Stimulated activated CD4-positive, alpha-beta T cell treated with anti-CD3 and anti-CD28 coated beads, TNF-alpha, amount 100 ng/mL, for 1 hour (primary cell): ENCODE measurements at places on chromosomes 11 and 22.

GRCh38 chr11:88348870-88349269 lies 11.3 kb upstream of the CTSC start:
- DNase-seq, result no peak

DNA sequence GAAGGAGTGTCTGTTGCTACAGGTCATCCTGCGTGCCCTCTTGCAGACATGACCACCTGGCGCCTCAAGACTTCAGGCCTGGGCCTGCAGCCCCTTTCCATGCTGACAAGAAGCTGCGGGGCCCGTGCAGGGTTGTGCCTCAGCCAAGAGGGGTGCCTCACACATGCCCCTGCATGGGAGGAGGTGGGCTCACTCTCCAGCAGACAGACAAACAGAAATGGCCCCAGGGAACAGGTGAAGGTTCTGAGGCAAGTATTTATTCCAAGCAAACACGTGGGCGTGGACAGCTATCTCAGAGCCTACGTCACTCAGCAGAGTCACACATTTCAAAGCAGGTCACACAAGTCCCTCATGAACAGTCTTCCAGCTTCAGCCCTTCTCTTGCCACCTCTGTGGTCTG lies 5.9 kb upstream of the SYCE3 start:
- DNase-seq, result no peak

DNA sequence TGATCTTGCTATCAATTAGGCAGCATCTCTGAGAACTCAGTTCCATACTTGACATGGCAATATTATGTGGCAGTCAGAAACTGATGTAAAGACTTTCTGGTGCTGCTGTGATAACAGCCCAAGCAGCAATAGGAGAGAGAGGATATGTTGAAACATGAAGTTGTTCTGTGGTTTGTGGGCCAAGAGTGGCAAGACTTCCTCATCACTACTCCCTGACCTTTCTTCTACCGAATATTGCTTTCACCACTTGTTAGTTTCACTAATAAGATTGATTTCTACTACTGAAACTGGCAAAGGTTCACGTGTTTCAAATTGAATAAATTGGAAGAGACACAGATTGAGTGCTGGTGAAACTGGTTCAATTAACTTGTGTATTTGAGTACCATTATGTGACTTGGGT lies 852.6 kb upstream of the RAG2 start:
- DNase-seq, result no peak

DNA sequence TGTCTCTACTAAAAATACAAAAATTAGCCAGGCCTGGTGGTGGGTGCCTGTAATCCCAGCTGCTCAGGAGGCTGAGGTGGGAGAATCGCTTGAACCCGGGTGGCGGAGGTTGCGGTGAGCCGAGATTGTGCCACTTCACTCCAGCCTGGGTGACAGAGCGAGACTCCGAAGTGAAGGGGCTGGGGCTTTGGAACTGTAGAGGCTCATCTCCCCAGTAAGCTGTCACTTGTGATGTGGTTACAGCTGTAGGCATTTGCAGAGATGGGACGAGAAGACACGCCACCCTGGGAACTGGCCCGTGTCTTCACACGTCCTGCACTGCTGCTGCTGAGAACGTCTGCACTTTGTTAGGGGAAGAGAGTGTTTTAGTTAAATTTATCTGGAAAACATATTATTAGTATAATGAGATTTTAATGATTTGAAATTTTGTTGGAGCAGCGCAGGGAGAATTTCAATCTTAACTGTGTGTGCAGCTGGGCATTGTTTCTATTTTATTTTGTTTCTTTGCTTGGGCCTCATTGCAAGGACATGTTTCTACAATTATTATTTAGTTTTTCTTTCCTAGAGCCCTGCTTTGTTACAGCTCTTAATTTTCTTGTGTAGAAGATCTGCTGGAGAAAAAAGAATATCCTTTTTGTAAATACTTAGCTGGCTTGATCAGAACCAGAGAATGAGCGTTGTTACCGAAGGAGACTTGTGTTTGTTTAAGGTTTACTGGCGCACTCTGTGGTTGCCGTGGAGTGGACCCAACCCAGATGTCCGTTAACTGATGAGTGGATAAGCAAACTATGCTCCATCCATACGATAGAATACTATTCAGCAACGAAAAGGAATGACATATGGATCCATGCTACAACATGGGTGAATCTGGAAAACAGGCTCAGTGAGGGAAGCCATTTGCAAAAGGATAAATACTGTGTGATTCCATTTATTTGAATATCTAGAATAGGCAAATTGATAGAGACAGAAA lies 18.4 kb downstream of the PARVB start:
- no peak for DNase-seq

- no peak for DNase-seq
Measured at GRCh38 chr22:24390576-24390975, 36.8 kb upstream of the ADORA2A start.

DNA sequence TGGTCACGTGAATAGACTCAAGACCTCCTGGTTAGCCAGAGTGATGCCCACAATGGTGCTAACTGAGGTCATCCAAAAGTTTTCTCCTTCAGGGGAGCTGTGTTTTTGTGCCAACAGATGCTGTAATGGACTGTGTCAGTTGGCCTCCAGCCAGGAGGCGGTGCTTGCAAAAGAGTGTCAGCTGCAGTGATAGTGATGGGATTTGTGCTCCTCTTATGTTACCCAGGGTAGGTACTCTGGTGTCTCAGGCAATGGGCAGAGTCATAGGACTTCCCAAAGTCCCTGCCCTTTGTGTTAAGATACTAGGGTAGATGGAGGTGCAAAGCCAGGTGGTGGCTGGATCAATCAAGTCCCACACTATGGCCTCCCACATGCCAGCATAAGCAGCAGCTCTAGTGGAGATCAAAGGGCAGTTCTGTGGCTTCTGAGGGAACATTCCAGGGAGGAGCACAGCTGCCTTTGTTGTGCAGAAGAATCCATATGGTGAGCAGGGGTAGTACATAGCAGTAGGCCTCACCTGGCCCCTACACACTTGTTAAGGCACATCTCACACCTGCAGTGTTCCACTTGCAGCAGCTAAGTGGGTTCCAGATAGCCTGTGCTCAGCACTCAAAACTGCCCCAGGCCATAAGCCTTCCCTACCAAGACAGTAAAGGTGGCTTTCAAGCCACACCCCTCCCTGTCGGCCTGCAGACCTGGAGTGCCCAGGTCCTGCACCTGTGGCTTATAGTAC lies 9.4 kb upstream of the FANCF start:
- no peak for DNase-seq

DNA sequence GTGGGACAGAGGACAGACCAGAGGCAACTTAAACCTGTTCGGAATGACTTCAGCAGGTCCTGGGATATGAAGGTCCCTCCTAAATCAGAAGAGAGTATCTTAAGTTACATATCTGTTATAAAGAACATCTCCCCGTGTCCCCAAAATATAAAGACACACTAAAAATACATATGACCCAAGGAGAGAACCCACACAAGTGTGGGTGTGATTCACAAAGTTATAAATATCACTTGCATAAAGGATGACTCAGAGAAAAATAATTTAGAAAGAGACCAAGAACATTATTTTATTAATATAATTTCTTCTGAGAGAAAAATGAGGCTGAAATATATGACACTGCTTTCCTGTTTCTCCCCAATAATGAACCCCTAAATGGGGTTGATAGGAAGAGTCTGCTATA lies 14.2 kb downstream of the OR5B21 start:
- DNase-seq, result no peak

- DNase-seq, result no peak
Measured at GRCh38 chr11:106540001-106540400, 462.5 kb downstream of the AASDHPPT start.

- DNase-seq, result no peak
Measured at GRCh38 chr22:37054600-37055365, 3.2 kb downstream of the KCTD17 start.

DNA sequence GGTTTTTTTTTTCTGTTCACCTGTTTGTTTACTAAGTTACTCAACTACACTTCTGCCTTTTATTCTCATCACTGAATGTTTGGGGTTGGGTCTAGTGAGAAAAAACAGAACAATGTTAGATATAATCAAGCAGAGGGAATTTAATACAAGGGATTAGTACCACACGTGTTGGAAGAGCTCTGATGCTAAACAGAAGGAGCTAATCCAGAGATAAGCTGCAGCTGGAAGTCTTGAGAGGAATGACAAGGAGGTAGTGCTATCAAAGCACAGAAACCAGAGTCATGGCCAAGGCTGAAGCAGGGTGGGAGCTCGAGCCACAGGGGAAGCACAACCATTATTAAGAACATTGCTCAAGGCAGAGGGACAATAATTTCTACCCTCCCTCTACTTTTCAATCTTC lies 604.1 kb upstream of the ANO5 start:
- DNase-seq, result no peak

GRCh38 chr11:119432484-119433357 lies 9.7 kb upstream of the THY1 start:
- DNase-seq, result no peak
